Renal cortex interstitium (tissue), 15 donors: ENCODE measurements at places on chromosomes 4 and X. TPM values are rescaled to one million over a fixed set of nuclear protein-coding genes. Genes with fewer than 3 reads are reported as not detected.

Gene MAN2B2
- 18.5 TPM for polyA plus RNA-seq

Gene MAGEA12
- not detected for polyA plus RNA-seq

Gene GYPB
- polyA plus RNA-seq: 4.5 TPM

Gene PPARGC1A
- 30.0 TPM for polyA plus RNA-seq

Gene RNF175
- polyA plus RNA-seq: 5.9 TPM

DNA sequence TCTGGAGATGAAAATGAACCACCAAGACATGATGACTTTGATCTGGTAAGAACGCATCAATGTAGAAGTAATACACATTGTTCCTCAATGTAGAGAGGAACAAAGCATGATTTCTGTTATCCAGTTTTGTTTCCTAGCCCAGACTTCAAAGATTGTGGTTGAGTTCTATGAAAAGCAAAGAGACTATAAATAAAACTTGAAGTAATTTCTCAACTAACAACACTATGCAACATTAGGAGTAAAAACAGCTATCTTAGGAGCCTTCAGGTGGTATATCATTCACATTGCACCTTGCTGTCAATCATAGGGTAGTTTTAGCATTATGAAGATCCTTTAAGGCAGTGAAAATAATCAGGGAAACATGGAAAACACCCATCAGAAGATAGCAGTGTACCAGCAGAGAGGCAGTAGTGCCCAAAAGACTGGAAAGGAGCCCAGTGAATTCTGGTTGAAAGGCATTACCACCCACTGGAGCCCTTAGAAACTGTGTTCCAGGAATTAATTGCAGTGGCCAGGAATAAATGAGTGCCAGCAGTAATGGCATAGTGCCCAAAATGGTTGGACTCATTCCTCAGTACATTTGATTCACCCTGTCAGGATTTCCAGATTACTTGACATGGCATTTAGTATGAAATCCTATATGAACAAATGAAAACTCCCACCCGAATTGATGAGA is 300.7 kb upstream of the CXXC4 start:
- DNase-seq: no peak

GRCh38 chr4:1241466-1241935 is 7.4 kb downstream of the CTBP1 start:
- no peak for DNase-seq

- DNase-seq: no peak
Measured at GRCh38 chrX:143634309-143634662, 1.6 kb downstream of the SLITRK4 start.

DNA sequence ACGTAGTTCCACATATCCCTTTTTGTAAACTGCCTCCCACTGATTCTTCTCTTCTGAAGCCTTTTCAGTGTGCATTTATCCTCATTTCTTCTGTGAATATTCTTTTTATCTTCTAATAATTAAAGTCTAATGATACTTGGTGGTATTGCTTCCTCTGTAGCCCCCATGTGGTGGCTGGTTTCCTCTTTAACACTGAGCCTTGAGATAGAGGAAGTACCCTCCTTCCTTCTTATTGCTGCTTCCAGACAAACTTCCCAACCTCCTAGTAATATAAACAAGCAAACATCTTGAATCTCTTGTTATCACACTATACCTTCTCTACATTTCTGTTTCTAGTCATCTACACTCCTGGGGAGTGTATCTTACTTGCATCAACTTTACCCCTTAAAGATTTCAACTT is 310.5 kb upstream of the GIMD1 start:
- no peak for DNase-seq

GRCh38 chr4:140252141-140252741 is 98.3 kb upstream of the MAML3 start:
- DNase-seq: no peak

DNA sequence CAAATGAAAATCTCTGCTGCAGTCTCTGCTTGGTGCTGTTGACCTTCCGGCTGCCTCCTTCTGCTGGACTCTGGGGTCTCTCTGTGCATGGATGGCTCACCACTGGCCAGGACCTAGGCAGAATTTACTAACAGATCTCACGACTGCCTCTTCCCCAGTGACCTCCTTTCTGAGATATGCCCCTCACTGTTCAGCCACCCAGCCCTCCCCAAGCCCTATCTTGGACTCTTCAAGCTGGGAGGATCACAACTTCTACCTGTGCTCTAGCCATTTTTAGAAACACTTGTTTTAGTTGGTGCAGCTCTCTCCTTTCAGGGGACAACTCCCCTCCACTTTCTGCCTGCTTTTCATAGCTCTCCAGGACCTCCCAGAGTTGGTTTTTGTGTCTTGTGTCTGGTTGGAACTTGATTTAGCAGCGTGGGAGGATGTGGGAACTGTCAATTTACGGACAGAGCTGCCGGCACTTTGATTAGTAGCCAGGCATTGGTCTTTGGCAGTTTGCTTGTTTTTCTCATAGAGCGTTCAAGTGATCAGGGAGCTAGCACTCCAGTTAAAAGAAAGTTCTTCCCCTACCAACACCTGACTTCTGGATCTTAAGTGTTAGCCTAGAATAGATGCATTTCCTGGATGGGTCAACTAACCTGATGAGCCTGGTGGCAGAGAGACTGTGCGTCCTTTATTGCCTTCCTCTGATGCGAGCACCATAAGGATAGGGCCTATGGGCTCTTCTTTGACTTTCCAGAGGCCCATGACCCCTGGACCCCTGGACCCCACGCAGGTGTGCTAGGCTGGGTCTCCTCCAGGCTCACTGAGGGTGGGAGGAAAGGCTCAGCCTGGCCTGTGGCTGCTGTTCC is 6.5 kb downstream of the RGS12 start:
- DNase-seq: no peak

GRCh38 chrX:151359341-151359740 is 37.7 kb upstream of the VMA21 start:
- DNase-seq: no peak

GRCh38 chr4:137000432-137000831 is 531.9 kb downstream of the PCDH18 start:
- DNase-seq: no peak

- DNase-seq: no peak
Measured at GRCh38 chr4:56972809-56973208, 4.6 kb downstream of the NOA1 start.

DNA sequence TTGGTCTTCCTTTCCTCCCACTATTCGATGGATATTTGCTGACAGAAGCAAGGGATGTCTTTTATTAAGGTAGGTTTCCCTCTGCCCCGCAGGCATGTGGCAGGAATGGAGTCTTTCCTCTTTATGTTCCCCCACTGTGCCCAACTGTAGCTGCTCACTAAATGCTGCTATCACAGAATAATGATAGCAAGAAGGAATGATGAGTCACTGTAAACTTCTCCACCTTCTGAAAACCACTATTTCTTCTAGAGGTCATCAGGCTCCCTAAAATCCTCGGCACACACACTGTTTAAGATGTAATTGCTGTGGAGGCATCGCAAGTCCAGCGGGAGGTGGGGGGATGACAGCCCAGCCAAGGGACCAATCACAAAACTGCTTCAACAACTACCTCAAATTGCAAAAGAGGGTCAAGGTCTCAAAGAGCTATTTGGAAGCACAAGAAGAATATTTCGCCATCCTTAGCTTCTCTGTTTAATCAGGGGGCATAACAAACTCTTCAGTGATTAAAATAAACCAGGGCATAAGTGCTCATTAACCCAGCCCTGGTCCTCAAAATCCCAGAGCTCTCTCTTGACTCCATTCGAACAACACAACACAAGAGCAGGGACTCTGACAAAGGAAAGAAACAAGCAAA is 13.9 kb downstream of the QDPR start:
- DNase-seq: no peak

GRCh38 chrX:153862369-153863250 is 23.4 kb downstream of the L1CAM start:
- DNase-seq: no peak

DNA sequence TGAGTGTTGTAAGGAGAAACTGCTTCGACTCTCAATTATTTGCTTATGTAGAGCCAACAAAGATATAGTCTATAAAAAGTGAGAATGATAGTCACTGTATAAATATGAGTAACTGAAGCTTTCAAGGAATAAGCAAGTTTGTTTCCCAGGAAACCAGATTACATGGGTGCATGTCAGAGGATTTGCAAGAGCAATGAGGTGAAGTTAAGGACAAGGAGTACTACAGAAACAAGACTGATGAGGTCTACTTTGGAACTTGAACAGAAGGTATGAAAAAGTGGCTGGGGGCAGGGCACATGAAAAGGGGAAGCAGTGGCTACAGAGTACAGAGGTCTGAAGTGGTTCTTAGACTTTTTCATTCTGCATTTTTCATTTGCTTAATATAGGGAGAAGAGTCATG is 321.0 kb upstream of the CXXC4 start:
- no peak for DNase-seq

GRCh38 chr4:141643557-141643956 is 7.2 kb downstream of the IL15 start:
- DNase-seq: no peak

DNA sequence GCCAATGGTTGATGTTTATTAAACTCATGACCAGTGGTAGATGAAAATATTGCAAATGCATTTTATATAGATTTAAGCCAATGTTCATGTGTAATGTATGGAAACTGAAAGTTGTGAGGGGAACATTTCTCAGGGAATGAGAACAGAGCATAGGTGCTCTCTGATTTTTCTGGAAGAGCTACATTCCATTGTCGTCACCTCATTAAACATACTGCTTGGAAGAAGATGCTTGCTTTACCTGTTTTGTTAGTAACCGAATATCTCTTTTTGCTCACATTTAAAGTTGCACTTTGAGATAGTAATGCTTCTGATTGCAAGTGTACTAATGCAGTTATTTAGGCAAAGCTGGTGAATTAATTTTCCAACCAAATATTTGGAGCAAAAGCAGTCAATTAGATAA is 93.8 kb upstream of the CLCN4 start:
- no peak for DNase-seq

DNA sequence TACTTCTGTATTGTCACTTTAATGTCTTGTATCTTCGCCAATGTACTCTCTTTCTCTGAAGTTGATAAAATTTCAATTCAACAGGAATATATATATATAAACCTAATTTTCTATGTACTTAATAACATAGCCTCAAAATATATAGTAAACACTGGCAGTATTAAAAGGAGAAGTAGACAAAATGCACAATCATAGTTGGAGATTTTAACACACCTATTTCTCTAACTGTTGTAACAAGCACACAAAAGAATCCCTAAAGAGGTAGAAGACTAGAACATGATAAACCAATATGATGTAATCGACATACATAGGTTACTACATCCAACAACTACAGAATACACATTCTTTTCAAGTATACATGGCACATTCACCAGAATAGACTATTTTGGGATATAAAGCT is 65.5 kb downstream of the ZNF81 start:
- no peak for DNase-seq

DNA sequence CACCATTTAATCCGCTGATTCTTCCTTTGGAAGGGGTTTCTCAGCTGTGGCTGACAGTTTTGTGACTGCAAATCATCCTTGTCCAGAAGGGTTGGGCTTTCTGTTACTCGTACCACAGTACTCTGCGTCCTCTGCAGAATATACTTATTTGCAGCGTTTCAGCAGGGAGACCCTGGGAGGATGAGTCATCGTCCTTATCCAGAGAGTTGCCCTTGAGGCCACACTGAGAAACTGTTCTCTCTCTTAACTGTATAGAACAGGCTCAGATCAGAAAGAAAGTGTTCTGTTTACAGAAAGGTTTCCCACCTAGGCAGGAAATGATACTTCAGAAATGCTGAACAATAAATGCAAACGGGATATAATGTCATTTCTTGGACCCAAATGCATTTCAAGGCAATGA is 47.8 kb upstream of the DDX53 start:
- DNase-seq: no peak
